Muscle of leg (tissue), 16 donors: ENCODE measurements at places on chromosomes 3 and 15.
A peak's percentile ranks its signal among the peaks of the same experiment; 100 is the strongest.

- DNase-seq: no peak
These were observed 103.0 kb upstream of the ARHGEF26 start for GRCh38 chr3:154018100-154018696.

DNA sequence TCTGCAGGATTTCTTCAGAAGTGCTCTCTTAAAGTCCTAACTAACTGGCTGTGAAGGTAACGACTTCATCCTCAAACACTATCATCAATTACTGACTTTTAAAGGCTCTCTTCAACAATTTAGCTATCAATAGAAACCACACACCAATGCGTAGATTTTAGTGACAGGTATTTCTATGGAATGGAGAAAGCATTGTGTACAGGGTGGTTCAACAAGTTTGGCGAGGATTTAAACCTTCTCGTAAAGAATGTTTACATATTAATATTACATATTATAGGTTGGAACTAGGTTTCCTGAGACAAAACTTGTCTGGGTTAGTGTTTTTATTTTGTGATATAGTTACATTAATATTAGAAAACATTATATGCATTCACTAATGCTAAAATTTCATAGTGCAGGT lies 233.6 kb downstream of the CHL1 start:
- DNase-seq: no peak

- DNase-seq: peak; percentile 49
These were observed 21.9 kb upstream of the P2RY13 start for GRCh38 chr3:151351219-151351618.

GRCh38 chr3:127472506-127472905 lies 118.0 kb downstream of the TPRA1 start:
- no peak for DNase-seq

DNA sequence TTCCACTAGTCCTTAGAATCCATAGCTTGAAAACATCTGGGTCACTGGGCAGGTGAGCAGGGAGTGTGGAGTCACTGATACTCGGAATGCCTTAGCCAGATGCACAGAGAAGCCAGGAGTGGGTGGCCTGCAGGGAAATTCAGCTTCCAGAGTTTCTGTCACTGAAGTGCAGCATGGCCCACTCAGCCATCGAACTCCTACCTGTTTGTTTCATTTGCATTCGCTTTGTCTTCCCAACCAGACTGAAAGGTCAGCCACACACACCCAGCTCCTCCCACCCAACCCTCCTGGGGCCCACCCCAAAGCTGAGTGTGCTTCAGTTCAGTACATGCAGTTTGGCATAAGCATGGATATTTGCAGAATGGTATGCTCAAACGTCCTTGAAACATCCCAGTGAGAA lies 124.5 kb upstream of the ATP10A start:
- DNase-seq: no peak

DNA sequence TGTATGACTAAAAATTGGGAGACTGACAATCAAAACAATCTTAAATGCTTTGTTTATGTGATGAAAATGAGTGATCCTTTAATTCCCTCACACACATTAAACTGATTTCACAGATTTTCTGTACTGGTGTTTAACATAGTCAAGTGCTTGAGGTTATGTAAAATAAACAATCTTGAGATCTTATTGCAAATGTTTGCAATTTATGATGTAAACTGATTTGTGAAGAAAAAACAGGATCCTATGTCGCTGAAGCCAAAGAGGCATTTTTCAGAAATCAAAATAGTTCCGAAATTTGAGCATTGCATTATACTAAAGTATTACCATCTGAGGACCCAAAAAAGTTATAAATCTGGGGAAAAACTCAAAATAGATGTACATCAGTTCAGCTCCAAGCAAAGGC lies 12.7 kb downstream of the SHOX2 start:
- DNase-seq: peak; percentile 37

DNA sequence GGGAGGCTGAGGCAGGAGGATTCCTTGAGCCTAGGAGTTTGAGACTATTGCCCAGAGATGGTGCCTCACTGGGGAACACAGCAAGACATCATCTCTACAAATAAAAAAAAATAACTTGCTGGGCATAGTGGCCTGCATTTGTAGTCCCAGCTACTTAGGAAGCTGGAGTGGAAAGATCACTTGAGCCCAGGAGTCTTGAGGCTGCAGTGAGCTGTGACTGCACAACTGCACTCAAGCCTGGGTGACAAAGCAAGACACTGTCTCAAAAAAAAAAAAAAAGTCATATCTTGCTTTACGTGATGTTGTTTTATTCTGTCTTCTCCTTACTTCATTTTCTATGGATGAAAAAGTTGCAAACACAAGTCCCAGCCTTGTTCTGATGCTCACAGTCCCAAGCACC lies 14.1 kb downstream of the GATM start:
- no peak for DNase-seq

DNA sequence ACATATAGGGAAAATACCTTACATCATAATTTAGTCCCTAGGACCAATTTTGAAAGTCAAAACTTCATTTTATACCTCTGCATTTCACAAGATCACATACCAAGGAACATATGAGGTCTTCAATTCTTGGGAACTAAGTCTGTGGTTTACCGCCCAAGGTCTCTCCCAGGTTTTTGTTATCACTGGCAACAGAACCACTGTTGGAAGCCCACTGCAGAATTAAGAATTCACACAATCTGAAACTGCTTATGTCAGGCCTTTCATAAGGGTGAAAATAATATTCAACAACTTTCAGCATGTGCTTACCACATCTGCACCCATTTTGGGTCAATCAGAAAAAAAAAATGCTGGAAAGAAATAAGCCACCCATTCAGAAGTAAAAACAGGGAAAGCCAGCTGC lies 107.2 kb upstream of the MME start:
- DNase-seq: peak; percentile 11

GRCh38 chr3:42786212-42786611 lies 13.2 kb upstream of the CCDC13 start:
- no peak for DNase-seq
